DND-41 (cell line): ENCODE measurements at places on chromosomes 5 and 9.

DNA sequence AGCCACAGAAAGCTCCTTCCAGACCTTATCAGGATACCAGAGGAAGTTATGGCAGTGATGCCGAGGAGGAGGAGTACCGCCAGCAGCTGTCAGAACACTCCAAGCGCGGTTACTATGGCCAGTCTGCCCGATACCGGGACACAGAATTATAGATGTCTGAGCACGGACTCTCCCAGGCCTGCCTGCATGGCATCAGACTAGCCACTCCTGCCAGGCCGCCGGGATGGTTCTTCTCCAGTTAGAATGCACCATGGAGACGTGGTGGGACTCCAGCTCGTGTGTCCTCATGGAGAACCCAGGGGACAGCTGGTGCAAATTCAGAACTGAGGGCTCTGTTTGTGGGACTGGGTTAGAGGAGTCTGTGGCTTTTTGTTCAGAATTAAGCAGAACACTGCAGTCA lies 70.8 kb upstream of the ENTREP1 start:
- DNase-seq = no peak

DNA sequence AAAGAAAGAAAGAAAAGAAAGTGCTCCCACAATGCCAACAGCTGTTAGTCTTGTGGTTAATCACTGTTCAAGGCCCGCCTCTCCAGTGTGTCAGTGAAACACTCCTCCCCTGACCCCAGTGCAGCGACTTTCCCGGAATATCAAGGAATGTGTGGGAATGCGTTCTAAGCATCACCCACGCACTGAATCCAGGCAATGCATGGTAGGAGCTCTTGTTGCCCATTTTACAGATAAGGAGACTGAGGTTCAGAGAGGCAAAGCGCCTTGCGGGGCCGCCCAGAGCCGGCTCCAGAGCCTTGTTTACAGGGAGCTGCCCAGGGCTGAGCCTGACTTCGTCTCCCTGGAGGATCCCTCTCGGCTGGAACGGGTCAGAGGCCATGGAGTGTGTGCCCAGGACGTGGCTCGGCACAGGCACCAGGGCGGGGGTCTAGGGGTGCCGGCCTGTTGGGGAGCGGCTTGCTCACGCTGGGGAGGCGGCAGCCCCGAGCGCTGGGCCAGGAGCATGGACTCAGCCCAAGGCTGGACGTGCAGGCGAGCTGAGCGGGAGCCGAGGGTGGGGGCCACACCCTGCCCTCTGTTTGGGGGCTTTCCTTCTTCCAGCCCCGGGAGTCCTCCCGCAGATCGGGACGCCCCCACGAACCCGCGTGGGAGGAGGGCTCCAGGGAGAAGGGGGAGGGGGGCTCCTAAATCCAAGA lies 823 bp downstream of the ST6GALNAC6 start:
- DNase-seq = no peak

DNA sequence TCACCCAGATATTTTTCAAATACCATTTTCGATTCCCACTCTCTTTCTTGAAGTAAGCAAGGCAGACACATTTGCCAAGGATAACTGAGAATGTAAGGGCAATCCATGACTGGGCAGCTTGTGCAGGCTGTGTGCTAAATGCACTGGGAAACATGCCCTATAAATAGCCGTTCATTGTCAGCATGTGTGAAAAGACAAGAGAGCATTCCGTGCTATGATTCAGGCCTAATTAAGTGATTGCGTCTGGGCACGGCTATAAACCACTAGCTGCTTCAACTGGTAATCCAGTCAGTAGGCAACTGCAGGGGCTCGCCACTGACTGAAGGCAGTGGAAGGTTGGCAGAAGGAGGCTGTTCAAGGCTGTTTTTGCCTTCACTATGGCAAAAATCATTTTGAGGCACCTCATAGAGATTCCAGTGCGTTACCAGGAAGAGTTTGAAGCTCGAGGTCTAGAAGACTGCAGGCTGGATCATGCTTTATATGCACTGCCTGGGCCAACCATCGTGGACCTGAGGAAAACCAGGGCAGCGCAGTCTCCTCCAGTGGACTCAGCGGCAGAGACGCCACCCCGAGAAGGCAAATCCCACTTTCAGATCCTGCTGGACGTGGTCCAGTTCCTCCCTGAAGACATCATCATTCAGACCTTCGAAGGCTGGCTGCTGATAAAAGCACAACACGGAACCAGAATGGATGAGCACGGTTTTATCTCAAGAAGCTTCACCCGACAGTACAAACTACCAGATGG lies at the start of gene HSPB3:
Gene HSPB3, plus strand, starts transcription at position 287 of the 745 bp plus-strand sequence. Its CDS starts 91 bp downstream, at position 378.
- DNase-seq = no peak

DNA sequence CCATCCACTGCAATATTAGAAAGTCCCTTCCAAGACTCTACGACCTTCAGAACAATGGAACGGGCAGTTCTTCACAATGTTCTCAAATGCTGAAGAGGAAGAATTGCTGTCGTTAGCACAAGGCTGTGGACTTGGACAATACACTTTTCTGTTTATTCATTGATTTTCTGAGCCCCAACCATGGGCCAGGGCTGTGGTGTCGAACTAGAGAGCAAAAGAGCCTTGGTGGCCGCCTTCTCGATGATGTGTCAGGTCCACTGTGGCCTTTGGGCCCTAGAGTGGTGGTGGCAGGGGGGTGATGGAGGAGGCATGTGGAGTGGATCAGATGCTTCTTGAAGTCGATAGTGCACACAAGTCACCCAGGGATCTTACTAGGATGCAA lies 18.5 kb upstream of the KIF12 start:
- no peak for DNase-seq

DNA sequence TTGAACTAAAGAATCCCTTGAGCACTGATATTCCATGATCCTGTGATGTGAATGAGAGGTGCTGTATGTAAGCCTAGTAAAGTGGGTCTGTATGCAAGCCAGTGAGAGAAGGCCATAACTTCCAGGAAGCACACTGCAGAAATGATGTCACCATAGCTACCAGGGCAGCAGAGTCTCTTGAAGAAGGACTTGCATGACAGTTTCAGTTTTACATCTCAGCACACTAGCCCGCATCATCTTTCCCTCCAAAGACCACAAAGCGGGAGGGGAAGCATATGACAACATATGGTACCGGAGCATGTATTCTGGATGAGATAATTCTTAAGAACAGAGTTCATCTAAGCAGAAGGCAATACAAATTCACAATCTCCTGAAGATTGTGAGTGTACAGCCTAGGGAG lies 37.6 kb upstream of the MAST4 start:
- DNase-seq = peak; percentile 63

DNA sequence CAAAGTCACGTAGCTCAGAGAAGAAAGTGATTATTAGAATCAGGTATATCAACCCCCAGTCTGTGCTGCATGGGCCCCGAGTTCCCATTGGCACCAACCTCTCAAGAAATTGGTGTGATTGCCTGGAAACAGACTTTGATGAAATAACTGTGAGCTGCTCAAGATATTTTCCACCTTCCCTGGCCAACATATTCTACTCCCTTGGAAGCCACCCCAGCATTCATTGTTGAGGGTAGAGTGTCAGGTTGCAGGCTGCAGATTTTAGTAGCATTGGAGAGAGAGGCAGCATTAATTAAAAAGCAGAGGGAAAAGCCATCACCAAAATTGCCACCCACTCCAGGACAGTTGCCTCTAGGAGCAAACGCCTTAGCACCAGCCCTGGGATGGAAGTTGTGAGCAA lies 154.2 kb upstream of the TNPO1 start:
- DNase-seq = no peak

- no peak for DNase-seq
Observed at GRCh38 chr9:133204993-133205336, 4.1 kb downstream of the OBP2B start.

DNA sequence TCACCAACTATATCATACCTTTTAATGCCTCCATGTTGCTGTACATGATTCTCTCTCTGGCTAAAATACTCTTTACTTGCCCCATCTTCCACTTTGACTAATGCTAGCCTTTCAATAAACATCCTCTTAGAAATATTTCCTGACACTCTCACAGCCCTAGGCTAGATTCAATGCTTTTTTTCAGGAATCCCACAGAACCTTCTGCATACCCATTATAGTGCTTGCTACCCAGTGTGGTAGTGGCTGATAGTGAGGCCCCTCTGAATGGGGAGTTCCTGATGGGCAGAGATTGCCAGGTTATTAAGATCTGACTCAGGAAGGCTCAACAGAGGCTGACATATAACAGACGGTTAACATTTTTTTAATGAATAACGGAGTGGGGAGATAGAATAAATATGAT lies 11.6 kb downstream of the SSBP2 start:
- DNase-seq = no peak

DNA sequence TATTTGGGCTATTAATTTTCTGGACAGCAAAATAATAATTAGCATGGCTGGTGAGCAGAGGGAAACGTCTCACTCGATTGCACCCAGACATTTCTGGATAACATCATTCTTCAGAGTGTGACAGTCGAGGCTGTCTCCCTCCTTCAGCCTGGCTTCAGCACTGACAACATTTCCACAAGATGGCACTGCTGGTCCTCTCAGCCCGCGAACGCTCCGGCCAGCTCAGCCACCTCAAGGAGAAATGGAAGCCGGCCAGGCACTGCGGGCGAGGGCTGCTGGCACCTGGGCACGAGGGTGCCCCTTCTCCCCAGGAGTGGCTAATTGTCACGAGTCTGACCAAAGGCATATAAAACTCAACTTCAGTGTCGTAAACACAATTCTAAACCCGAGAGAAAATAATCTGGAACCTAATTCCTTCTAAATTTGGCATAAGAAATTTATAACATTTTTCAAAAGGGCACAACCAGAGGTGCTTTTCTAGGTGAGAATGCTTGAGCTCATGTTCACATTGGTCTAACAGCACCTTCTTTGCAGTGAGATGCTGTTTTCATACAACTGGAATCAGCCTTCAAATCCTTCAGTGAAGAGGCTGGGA lies 65.9 kb downstream of the DAP start:
- DNase-seq = no peak

DNA sequence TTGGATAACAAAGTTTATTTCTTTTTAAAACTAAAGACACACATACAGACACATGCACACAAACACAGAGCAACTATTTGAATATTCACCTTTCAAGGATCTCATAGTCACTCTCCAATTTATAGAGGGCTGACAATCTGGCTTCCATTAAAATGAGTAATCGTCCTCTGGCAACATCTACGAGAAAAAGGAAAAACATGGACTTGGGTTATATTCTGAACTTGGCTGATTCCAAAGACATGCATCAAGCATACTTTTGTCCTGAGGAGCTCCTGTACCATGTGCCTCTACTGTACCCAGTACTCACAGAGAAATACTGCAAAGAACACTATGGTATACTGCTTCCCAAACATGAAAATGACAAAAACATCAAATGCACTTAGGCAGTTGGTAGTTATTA lies 15.4 kb downstream of the IARS1 start:
- DNase-seq = no peak

GRCh38 chr5:152051499-152052454 lies 127.1 kb upstream of the GLRA1 start:
- no peak for DNase-seq

- no peak for DNase-seq
Observed at GRCh38 chr5:152641970-152642805, 237.1 kb upstream of the NMUR2 start.

- no peak for DNase-seq
Observed at GRCh38 chr5:76920491-76920890, 32.4 kb upstream of the CRHBP start.

DNA sequence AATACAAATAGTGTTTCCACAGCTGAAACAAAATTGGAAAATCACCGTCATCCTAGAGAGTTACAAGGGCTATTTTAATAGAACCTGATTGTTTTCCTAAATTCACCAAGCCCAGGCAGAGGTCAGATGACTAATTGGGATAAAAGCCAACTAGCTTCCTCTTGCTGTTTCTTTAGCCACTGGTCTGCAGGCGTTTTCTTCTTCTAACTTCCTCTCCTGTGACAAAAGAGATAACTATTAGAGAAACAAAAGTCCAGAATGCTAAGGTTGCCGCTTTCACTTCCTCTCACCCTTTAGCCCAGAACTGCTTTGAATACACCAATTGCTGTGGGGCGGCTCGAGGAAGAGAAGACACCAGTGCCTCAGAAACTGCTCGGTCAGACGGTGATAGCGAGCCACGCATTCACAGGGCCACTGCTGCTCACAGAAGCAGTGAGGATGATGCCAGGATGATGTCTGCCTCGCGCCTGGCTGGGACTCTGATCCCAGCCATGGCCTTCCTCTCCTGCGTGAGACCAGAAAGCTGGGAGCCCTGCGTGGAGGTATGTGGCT lies at the start of gene TLR4:
Gene TLR4, plus strand, starts transcription at position 380 of the 552 bp plus-strand sequence. Its CDS starts 70 bp downstream, at position 450.
- no peak for DNase-seq

DNA sequence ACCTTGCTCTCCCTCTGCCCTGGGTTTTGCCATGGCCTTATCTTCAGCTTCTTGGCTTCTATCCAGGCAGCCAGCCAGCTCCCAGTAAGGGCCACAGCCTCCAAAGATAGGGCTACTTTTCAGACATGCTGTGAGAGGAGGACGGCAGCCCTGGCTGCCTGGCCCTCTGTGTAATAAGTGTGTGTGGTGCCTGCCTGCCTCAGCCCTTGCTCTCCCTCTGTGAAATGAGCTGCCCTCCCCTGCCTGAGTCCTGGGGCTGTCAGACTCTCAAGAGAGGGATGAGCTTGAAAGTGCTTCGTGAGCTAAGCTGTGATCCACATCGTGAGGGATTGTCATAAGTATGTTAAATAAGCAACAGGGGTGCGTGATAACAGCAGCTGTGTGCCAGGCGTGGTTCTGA lies 8.1 kb downstream of the NDST1 start:
- no peak for DNase-seq

GRCh38 chr5:167555565-167556166 lies 735.8 kb upstream of the WWC1 start:
- no peak for DNase-seq
